Natural killer cell (primary cell): ENCODE measurements at places on chromosomes 2 and 18. TPM values are rescaled to one million over a fixed set of nuclear protein-coding genes. Genes with fewer than 3 reads are reported as not detected.

GRCh38 chr2:171244970-171245782 lies 84.5 kb upstream of the TLK1 start:
- peak; percentile 25 for DNase-seq

GRCh38 chr2:2269989-2270562 lies 61.0 kb downstream of the MYT1L start:
- DNase-seq, result no peak

- no peak for DNase-seq
Measured at GRCh38 chr2:149745396-149746230, 158.0 kb upstream of the MMADHC start.

REG3G gene
- total RNA-seq, result not detected

- DNase-seq, result no peak
Measured at GRCh38 chr2:5740817-5741216, 48.6 kb downstream of the SOX11 start.
